ENCODE measurements at places on chromosomes 4 and X.

DNA sequence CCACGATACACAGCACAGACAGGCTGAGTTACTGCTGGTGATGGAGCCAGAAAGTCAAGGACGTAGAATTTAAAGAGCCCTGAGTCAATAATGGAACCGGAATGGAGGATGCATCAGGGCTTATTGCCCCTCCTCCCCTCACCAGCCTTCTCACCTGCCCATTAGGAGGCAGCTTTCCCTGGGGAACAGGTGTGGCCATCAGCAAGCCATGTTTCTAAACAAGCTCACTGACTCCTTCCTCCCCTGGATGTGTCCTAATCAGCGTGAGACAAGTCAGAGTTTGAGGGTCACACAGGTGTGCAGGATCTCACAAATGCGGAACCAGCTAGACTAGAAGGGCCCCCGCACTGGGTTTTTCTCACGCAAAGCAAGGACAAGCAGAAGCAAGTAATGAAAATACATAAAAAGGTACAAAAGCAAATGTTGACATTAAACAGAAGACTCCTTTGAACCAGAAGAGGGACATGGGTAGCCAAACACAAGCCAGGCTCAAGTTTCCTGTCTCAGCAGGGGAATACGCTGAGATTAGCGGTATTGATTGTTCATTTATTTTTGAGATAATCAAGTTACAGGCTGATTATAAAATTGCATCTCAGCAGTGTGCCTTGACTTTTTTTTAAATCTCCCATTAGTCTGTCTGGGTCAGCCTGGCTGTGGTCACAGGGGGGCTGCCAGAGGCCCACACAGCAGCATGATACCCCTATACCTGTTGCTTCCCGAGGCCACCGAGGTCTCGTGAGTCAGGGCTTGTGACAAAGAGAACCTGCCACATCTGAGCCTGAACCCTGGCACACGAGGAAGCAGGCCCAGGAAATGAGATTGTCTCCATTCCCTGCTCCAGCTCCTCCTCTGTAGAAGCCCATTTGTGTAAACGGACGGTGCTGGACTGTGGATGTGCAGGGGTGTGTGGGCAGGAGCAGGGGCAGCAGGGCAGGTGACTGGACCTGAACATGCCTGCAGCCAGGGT lies 37.4 kb downstream of the CCKAR start:
- no peak for DNase-seq

DNA sequence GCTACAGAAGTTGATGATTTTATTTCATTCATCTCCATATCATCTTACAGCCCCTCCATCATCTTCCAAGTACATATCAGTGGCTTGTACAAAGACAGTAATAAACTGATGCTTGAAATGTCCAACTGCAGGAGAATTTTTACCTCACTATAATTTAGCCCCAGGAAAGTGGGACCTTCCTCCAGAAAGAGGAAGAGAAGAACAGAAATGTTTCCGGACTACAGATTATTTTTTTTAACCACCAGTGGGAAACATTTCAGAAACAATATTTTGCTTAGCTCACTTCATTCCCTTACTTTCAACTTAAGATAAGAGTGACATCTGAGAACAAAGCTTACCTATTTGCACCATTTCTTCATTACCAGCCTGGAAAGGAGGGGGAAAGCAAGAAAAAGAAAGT lies 2.0 kb downstream of the ADAMTS3 start:
- DNase-seq = no peak

DNA sequence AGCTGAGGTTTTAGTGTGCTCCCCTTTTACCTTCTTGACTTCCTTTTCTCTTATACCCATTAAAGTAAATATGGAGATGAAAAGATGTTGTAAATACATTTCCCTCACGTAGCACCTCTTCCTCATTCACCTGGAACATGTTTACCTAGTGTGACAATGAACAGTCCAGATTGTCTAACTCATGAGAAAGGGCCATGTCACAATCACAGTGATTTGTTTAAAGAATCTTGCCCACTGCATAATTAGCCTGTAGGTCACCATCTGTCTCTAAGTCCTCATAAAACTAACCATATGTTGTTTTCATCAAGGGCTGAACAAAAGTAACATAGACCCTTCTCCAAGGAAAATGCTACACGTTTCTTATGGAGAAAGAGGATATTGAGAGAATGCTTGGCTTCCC lies 85.7 kb downstream of the TSPAN5 start:
- DNase-seq = peak; percentile 51

- no peak for DNase-seq
Measured at GRCh38 chrX:44619039-44619438, 76.4 kb upstream of the FUNDC1 start.

- no peak for DNase-seq
Measured at GRCh38 chrX:132634521-132634920, 145.7 kb upstream of the MBNL3 start.

GRCh38 chr4:133839326-133839725 lies 362.3 kb downstream of the PABPC4L start:
- DNase-seq = no peak

Data from brain (organoid and tissue), 16 donors.